ENCODE measurements at places on chromosomes 11 and 22.

GRCh38 chr11:20604295-20604803 lies 4.9 kb downstream of the SLC6A5 start:
- no peak for DNase-seq

- DNase-seq, result no peak
Observed at GRCh38 chr11:63747011-63747410, 21.6 kb downstream of the ZFTA start.

GRCh38 chr22:46031557-46031956 lies 54.6 kb upstream of the WNT7B start:
- DNase-seq, result no peak

GRCh38 chr11:33687733-33688479 lies 12.7 kb downstream of the C11orf91 start:
- DNase-seq, result peak; percentile 64
